Fibroblast of skin of scalp (primary cell): ENCODE measurements at places on chromosomes 3 and 15.

GRCh38 chr3:138861798-138862197 is 27.1 kb upstream of the PIK3CB start:
- peak; percentile 75 for DNase-seq

- DNase-seq, result no peak
Measured at GRCh38 chr15:70401709-70402108, 304.0 kb upstream of the TLE3 start.

DNA sequence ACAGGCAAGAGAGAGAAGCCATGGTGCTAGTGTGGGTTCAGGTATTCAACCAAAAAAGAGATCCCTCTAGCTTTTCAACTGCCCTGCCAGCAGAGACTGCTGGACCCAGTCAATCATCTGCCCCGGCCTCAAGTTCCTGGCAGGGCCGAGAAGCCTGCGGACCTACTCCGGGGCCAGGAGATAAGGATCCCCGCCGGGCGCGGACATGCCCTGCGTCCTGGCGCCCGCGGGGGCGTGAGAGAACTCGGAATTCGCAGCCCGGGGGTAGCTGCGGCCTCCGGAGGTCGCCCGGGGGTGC is 821 bp upstream of the MAGI1 start:
- no peak for DNase-seq

DNA sequence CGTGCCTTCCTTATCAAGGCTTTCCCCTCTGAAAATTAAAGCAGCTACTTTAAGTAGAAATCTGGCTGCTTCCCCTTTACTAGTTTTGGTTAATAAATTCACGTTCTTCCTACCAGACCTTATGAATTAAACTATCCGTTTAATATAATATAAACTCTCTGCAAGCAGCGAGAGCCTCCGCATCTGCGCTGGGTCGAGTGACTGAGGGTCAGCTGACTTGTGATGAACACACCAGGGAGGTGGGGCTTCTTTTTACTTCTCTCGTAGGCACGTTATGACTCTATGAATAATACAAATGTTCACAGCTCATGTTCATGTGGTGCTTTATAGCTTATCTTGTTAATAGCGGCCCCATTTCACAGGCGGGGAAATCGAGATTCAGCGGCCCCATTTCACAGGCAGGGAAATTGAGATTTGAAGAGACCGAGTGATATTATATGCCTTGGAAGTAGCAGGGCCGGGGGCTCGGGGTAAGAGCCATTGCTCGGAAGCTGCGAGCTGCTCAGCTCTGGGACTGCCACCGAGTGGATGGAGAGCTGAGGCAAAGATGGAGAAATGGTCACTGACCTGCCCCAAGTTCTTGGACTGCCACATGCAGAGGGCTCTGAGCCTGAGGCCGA is 8.3 kb downstream of the MUC4 start:
- DNase-seq, result no peak

DNA sequence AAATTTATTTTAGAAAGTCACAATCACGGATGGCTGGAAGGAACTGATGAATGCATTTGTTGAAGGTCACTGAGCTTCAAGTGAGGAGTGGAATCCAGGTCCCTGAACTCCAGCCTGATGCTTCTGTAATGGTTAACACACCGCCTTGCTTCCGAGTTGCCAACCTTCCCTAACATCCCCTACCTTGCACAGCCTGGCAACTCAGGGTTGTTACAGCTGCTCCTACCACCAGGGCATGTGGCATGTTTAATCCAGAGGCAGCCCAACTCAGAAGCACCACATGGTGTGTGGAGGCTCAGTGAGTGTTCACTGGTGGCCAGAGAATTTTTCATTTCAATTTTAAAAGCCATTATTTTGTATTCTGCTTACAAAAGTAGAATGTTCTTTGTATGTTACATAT is 4.9 kb downstream of the TM2D3 start:
- DNase-seq, result no peak

- no peak for DNase-seq
Measured at GRCh38 chr3:52221563-52222318, 3.7 kb downstream of the TLR9 start.

DNA sequence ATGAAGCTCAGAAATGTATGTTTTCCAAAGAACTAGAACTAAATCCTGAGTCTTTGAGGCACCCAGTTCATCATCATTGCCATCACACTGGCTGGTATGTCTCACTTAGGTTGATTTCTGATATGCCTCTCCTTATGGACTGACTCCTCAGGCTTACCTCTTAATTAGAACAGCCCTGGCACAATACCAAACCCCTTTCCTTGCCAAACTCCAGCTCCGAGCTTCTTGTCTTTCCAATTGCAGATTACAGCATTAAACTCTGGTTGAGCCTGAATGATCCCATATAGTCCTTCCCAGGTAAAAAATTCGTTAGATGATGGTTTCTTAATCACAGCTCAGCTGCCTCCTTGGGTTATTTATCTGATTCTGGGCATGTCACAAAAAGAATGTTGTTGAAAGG is 66.3 kb downstream of the RTP4 start:
- DNase-seq, result no peak

DNA sequence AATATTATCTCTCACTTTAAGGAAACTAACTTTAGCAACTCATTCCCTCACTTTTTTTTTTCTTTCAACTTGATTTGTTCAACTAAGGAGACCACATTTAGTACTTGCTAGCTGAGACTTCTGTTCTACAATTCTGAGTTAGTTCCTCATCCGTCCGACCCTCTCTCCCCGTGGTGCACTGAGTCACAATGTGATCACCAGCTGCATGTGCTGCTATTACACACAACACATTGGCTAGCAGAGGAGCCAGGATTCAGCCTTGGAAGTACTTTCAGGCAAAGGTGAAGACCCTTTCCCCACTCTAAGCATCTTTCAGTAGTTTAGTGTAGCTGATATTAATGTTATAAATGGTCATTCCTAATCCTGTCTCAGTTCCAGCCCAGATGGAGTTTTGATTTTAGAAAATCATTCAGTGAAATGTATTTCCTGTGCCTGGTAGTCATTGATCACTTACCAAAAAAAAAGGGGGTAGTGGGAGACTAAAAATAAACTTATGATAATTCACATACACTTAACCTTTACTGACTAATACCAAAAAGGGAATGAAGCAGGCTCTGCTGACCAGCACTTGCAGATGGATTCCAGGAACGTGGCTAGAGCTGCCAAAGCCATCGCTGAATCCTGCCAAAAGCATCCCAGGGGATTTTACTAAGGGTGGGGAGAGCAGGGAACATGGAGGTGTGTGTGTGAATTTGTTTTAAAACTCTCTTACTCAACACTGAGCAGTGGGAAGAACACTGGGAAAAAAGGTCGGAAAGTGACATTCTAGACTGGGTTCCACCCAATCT is 424.8 kb downstream of the LPP start:
- DNase-seq, result peak; percentile 86

- no peak for DNase-seq
Measured at GRCh38 chr3:108494906-108495531, 15.4 kb downstream of the MYH15 start.

DNA sequence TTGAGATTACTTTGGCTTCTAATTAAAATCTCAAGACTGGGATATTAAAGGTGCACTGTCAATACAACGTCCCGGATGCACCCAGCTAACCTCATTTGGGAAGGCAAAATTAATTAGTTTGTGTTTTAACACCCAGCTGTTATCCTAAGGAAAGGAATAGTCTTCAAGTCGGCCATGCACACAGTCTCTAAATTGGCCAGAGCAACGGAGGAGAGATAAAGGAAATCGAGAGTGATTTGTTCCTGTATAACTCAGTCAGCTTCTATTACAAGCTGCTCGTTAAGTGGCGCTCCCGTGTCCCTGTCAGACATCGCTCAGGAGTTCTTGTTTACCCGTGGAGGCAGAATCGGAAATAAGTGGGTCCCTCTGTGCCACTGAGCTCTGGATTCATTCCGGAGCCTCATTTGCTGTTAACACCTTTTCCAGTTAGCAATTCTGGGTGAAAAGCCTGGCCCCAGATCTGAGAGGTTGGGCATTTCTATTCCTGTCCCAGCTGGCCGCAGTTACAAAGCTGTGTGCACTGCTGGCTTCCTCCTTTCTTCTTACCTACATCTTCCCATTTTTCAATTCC is 63.9 kb downstream of the ST8SIA2 start:
- DNase-seq, result no peak

- DNase-seq, result no peak
Measured at GRCh38 chr15:99283717-99284116, 32.4 kb downstream of the LRRC28 start.

GRCh38 chr15:99090011-99090699 is 14.7 kb upstream of the SYNM start:
- DNase-seq, result peak; percentile 21

DNA sequence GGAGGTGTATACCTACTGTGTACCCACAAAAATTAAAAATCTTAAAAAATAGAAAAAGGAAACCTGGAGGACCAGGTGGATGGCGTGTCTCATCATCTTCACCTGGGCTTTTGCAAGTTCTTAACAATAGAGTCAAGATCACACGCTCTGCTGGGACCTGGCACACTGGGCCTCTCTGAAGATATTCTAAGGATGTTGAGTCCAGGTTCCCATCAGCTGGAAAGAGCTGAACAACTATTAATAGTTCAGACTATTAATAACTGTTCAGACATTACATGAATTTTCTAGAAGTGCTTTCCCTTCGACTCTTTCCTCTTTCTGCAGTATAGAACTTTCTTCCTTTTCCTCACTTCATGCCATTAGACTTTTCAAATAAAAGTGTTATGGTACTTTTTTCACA is 320.2 kb upstream of the IL12A start:
- no peak for DNase-seq

GRCh38 chr3:113436809-113437208 is 4.5 kb downstream of the CFAP44 start:
- DNase-seq, result no peak

- DNase-seq, result no peak
Measured at GRCh38 chr15:60912984-60913697, 316.0 kb downstream of the RORA start.

GRCh38 chr3:170740726-170741591 is 129.0 kb downstream of the RPL22L1 start:
- DNase-seq, result peak; percentile 71

DNA sequence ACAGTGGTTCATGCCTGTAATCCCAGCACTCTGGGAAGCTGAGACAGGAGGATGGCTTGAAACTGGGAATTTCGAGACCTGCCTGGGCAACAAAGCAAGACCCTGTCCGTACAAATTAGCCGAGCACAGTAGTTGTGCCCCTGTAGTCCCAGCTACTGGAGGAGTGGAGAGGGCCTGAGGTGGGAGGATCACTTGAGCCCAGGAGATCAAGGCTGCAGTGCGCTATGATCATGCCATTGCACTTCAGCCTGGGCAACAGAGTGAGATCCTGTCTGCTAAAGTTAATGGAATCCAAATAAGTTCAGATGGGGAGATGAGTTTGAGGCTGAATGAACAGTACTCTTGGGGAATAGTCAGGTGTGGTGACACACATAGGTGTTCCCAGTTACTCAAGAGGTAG is 14.4 kb downstream of the TRIM71 start:
- no peak for DNase-seq

DNA sequence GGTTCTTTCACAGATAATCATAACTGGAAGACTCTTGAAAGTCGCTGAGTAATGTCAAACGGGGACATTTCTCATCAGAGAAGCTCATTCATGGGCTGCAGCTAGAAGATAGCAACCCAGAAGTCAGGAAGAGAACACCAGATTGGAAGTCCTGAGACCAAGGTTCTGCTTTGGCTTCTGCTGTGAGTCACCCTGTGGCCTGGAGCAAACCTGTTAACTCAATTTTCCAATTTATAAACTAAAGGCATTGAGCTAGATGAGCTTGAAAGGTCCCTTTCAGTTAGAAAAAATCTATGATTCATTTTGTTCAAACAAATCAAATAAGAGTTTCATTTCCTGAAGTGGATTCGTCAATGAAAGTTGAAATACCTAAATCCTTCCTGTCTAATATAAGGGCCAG is 402.2 kb downstream of the EPHB1 start:
- no peak for DNase-seq

GRCh38 chr3:62164196-62164595 is 209.2 kb downstream of the FEZF2 start:
- DNase-seq, result no peak

GRCh38 chr3:186902713-186903112 is 27.6 kb upstream of the ST6GAL1 start:
- no peak for DNase-seq

DNA sequence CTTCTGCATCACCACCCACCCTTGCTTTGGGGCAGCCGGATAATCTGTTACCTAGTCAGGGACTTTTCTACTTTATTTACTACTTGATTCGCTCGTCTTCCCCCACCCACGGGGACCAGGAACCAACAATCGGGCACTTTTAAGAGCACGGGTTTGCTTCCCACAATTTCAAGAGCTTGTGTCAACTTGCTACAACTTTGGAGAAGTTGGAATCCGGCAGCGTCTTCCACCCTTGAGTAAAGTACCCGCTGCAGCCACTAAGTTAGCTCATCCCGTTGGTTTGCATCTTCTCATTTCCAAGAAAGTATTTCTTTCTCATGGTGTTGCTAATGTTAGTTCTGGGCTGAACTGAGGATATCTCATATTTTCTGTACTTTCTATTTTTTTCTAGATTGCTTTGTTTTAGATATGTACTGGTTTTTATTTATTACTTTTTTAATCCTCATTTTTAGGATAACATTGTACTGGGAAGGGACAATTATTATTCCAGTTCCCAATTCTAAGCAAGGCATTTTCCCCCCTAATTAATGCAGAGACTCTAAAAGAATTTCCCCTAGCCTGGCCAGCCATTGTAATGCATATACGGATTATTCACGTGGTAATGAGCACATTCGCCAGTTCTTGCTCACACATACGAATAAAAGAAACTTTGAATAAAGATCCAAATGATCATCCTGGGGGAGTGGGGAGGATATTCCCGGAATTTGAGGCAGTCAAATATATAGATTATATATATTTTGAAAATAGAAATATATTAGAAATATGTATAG is 4.0 kb downstream of the SOX2 start:
- peak; percentile 25 for DNase-seq

- no peak for DNase-seq
Measured at GRCh38 chr3:54533856-54534255, 394.0 kb downstream of the LRTM1 start.

- DNase-seq, result no peak
Measured at GRCh38 chr3:16373341-16373946, 108.4 kb downstream of the OXNAD1 start.

DNA sequence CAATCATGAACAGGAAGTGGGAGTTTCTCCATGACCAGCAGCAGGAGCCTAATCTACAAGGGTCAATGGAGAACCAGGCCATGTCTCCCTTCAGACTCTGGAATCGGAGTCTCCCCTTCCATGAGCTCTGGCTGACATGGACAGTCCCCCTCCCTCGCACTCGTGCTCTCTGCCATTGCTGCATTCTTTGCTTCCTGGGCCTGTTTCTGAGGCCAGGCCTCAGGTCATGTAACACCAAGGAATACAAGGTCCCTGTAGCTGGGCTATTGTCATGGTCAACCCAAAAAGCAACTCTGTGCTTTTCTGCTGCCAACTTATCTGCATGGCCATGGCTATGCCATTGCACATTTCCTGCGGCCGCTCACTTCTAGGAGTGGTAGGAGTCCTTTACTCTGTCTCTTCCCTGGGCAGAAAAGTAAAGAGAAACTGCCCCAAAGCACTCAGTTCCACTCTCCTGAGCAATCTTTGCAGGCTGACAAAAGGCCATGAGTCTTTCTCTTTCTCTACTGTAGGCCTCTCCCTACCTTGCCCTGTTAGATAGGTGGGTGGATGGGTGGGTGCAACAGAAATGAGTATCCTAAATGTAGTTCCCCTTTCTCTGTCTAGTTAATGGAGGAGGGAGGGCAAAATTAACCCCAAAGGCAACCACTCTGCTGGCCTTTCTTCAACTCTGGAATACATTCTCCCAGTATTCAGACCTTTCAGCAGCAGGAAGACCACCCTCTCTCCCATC is 40.8 kb upstream of the PROK2 start:
- DNase-seq, result no peak

GRCh38 chr3:6392123-6392522 is 468.8 kb upstream of the GRM7 start:
- DNase-seq, result no peak

GRCh38 chr3:12351145-12351544 is 62.3 kb downstream of the PPARG start:
- DNase-seq, result no peak
